SK-N-DZ (cell line): ENCODE measurements at places on chromosomes 13 and 19.
A peak's percentile ranks its signal among the peaks of the same experiment; 100 is the strongest.

GRCh38 chr19:31676271-31677004 is 327.2 kb upstream of the TSHZ3 start:
- peak; percentile 2 for DNase-seq

- DNase-seq: peak; percentile 3
Observed at GRCh38 chr13:55199134-55199533, 1941.6 kb upstream of the PRR20A start.

GRCh38 chr19:14505488-14506239 is 9.7 kb upstream of the GIPC1 start:
- peak; percentile 66 for DNase-seq

DNA sequence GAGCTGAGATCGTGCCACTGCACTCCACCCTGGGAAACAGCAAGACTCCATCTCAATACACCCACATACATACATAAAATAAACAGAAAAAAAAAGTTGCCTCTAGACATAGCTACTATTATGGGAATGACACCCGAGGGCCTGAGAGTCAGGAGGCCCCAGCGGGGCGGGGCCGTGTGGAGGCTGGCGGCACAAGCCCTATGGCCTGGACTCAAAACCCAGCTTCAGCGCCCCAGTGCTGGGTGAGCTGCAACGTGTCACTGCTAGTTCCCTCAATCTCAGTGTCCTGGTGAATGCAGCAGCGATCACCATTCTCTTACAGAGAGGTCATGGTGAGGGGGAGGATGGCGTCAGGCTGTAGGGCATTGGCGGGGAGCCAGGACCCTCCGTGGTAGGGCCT is 9.2 kb upstream of the ZSCAN1 start:
- no peak for DNase-seq

GRCh38 chr19:51090471-51090870 is 7.8 kb upstream of the KLK14 start:
- DNase-seq: no peak

DNA sequence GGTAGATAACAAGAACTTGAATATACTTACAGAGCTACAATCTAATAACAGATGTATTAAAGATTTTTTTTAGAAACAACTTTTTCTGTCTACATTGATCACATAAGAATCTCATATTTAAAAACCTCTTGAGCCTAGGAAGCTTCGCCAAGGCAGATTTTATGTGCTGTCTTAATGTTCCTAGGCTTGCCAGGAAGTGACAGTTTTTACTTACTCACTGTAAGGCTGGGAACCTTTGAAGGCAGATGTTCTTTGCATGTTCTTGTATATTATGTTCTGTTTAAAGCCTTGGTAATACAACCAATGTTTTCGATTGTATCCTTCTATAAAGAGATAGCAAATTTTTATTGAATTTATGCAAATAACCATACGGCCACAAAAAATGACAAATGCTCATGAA is 492.7 kb downstream of the GPC5 start:
- no peak for DNase-seq

DNA sequence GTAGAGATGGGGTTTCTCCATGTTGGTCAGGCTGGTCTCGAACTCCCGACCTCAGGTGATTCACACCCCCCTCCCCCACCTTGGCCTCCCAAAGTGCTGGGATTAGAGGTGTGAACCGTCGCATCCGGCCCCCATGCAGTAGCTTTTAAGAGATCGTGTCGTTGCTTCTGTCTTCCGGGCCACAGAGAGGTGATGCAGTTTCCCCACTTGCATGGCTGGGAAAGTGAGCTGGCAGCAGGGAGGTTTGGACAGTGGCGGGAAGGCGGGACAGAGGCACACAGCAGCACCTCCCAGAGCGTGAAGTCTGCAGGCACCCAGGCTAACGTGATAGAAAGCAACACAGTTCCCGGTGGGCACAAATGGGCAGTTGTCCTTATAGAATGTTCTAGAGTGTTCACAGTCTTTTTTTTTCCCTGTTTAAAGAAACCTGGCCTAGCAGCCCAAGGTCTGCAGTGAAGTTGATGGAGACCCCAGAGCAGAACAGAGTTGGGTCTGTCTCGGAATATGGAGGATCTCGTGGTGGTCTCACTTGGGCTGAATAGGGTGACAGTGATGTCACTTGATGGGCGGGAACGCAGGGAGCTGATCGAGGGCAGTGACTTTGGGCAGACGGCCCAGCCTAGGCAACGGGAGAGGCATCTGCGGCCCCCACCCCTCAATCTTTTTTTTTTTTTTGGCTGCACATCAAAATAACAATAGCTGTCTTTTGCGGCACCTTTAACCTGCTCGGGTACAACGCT is 4.9 kb downstream of the UHRF1 start:
- DNase-seq: no peak
